ENCODE measurements at places on chromosomes 7 and 10. TPM values are rescaled to one million over a fixed set of nuclear protein-coding genes. Genes with fewer than 3 reads are reported as not detected.

FGFR2 gene
- total RNA-seq = 2.6 TPM

TMEM213 gene
- total RNA-seq = not detected

LHFPL3 gene
- not detected for total RNA-seq

GHRHR gene
- not detected for total RNA-seq

TUBB8 gene
- not detected for total RNA-seq

SGCE gene
- total RNA-seq = 53.0 TPM

NEUROG3 gene
- total RNA-seq = not detected

NUTM2E gene
- not detected for total RNA-seq

KIF20B gene
- total RNA-seq = 2.4 TPM

VAX1 gene
- not detected for total RNA-seq

ITGB8 gene
- 4.8 TPM for total RNA-seq

All from placental pericyte (primary cell).